Activated CD4-positive, alpha-beta T cell treated with anti-CD3 and anti-CD28 coated beads, Interleukin-2, amount 10 ng/mL, durations not matched to agents 7 days and 5 days (primary cell): ENCODE measurements at places on chromosomes 11 and 22. TPM values are rescaled to one million over a fixed set of nuclear protein-coding genes. Genes with fewer than 3 reads are reported as not detected.
A peak's percentile ranks its signal among the peaks of the same experiment; 100 is the strongest.

The SLC37A2 gene
- 0.73 TPM for total RNA-seq

DNA sequence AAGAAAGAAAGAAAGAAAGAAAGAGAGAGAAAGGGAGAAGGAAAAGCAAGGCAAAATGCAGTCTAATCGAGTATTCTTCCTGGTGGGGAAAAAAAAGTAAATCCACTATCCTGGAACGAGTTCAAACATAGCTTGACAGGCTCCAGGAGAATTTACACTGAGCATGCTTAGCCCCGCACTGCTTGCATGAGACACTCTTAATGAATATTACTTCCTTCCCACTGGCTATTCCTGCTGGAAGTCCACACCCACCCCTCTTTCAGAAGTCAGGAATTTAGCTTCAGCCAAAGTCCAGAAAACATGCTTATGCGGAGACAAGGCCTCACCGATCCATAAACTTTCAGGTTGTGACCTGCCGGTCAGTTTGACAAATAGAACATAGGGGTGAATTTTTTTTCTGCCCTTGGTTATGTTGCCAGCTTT lies 251.8 kb upstream of the BLID start:
- no peaks in the 10 kb centered on the region for H3K27me3 ChIP-seq
- H3K36me3 ChIP-seq: no peaks in the 10 kb centered on the region
- DNase-seq: no peak
- no peak overlapping the region for H3K27ac ChIP-seq
- H3K4me1 ChIP-seq: no peaks in the 10 kb centered on the region

DNA sequence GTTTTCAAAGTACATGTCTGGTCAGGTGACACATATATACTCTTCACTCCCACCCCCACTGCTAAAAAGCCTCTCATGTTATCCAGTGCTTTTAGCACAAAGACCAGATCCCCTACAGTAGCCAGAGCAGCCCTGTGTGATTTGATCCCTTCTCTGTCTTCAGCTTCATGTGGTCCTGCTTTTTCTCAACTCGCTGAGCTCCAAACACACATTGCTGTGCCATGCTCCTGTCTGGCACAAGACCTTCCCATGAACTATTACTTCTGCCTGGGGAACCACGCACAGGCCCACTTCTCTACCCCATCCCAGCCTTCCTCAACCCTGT lies 127.1 kb downstream of the RASSF10 start:
- no peak for DNase-seq
- peaks cover 21% of the 10 kb centered on the region for H3K27me3 ChIP-seq
- no peak overlapping the region for H3K27ac ChIP-seq
- H3K4me1 ChIP-seq: no peaks in the 10 kb centered on the region
- no peaks in the 10 kb centered on the region for H3K36me3 ChIP-seq

GRCh38 chr11:115242982-115243381 lies 261.2 kb downstream of the CADM1 start:
- H3K36me3 ChIP-seq: no peaks in the 10 kb centered on the region
- no peaks in the 10 kb centered on the region for H3K4me1 ChIP-seq
- DNase-seq: no peak
- H3K27ac ChIP-seq: no peak overlapping the region
- no peaks in the 10 kb centered on the region for H3K27me3 ChIP-seq

- DNase-seq: peak; percentile 7
- H3K27ac ChIP-seq: no peak overlapping the region
- H3K27me3 ChIP-seq: peaks cover 26% of the 10 kb centered on the region
- H3K4me1 ChIP-seq: peaks cover 2% of the 10 kb centered on the region
Observed at GRCh38 chr11:132941024-132941646, 591.2 kb downstream of the OPCML start.

GRCh38 chr22:44972363-44973083 lies 37.3 kb downstream of the PHF21B start:
- H3K27me3 ChIP-seq: no peaks in the 10 kb centered on the region
- no peak for DNase-seq
- no peaks in the 10 kb centered on the region for H3K4me1 ChIP-seq
- no peaks in the 10 kb centered on the region for H3K36me3 ChIP-seq
- H3K4me3 ChIP-seq: no peak overlapping the region
- no peak overlapping the region for H3K27ac ChIP-seq
